ENCODE measurements at places on chromosomes 11 and 22.

DNA sequence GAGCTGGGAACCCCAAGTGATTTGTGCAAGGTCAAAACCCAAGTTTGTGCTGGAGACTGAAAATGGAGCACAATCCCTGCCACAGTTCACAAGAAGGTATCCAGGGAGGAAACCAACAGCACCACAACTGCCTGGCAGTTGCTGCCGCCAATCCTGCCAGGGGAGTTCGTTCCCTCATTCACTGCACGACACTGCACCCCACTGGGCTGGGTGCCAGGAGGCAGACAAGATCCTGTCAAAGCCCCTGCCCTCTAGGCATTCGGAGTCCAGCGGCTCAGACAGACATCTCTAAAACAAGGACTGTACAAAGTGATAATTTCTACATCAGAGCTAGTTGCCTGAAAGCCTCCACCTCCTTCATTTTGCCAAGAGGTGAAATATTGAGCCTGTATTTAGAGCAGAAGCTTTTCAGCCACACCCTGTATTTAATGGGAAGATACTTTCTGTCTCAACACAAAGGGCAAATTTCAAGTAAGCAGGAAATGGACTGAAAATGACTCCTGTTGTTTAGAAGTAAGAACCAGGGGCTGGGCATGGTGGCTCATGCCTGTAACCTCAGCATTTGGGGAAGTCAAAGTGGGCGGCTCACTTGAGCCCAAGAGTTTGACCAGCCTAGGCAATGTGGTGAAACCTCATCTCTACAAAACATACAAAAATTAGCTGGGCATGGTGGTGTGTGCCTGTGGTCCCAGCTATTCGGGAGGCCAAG lies 277.4 kb upstream of the NARS2 start:
- no peak for DNase-seq

DNA sequence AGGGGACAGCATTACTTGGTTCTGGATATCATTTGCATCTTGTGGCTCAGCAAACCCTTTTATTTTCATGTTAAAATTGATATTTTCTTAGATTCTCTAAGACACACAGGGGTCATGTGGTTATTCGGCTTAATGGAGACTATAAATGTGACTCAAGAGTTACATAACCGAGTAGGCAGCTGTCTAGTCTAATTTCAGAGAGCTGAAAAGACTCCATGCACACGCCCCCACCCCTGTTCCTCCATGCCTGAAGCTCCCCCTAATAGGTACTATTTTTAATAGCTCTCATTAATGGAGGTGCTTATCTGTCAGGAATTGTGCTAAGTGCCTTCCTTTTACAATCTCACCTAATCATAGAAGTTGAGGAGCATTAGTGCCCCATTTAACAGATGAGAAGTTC lies 189.2 kb upstream of the ARHGAP20 start:
- DNase-seq, result no peak

GRCh38 chr11:2468363-2469235 lies 23.8 kb downstream of the KCNQ1 start:
- peak; percentile 6 for DNase-seq

DNA sequence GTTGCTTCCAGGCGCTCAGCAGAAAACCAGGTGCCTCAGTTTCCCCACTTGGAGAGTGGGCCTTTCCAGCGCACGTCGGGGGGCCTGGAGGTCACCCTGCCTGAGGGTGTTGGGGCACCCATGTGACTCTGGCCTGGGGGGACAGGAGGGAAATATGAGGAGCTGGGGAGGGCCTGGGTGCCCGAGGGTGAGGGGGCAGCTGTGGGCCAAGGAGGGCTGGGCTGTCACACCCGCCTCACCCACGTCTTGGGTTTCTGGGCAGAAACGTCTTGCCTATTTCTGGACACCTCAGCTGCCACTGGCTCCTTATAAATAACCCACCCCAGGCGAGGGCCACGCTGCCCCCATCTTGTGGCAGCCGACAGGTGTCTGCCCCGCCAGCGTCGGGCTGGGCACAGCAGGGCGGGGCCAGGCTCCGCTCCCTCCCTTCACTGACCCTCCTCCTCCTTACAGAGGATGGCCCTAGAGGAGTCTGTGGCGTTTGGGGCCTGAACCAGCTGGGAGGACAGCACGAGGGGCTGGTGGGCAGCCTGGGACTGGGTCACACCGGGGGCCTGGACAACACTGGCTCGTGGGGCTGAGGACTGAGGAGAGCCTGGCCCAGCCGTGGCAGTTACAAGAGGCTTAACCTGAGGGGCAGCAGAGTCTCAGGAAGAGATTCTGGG lies 1.5 kb downstream of the TNNT3 start:
- peak; percentile 26 for DNase-seq

GRCh38 chr22:27331526-27332281 lies 469.9 kb downstream of the MN1 start:
- peak; percentile 85 for DNase-seq

GRCh38 chr11:32071811-32072210 lies 19.1 kb upstream of the RCN1 start:
- DNase-seq, result peak; percentile 84

GRCh38 chr11:19435306-19435989 lies 194.7 kb upstream of the E2F8 start:
- no peak for DNase-seq

GRCh38 chr22:46638601-46639431 lies 18.6 kb downstream of the GRAMD4 start:
- no peak for DNase-seq

GRCh38 chr11:103602840-103603239 lies 433.6 kb upstream of the DDI1 start:
- no peak for DNase-seq

GRCh38 chr11:614021-614622 lies 1.6 kb downstream of the IRF7 start:
- no peak for DNase-seq

GRCh38 chr11:111155021-111155420 lies 90.5 kb upstream of the POU2AF2 start:
- no peak for DNase-seq
